SIG-M5 (cell line): ENCODE measurements at places on chromosomes 6 and 20.

DNA sequence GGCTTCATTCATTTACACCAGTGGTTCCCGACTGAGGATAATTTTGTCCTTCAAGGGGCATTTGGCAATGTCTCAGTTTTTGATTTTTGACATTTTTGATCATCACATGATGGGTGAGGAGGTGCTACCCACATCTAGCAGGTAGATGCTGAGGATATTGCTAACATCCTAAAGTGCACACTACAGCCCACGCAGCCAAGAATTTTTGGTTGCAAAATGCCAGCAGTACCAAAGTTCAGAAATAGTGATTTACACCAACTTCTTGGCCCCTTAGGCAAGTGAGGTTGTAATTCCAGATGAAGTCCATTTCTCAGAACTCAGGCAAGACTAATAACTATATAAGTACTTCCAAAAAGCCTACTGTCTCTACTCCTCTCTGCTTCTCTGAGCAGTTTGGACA, 80.1 kb upstream of the TSHZ2 start:
- no peak for DNase-seq

- DNase-seq: no peak
Measured at GRCh38 chr6:24864343-24864742, 65.6 kb upstream of the ARMH2 start.

- no peak for DNase-seq
Measured at GRCh38 chr6:22322103-22323030, 25.5 kb upstream of the PRL start.

GRCh38 chr6:90730151-90730673, 143.3 kb upstream of the MAP3K7 start:
- no peak for DNase-seq
